ENCODE measurements at places on chromosomes 16 and 17.

DNA sequence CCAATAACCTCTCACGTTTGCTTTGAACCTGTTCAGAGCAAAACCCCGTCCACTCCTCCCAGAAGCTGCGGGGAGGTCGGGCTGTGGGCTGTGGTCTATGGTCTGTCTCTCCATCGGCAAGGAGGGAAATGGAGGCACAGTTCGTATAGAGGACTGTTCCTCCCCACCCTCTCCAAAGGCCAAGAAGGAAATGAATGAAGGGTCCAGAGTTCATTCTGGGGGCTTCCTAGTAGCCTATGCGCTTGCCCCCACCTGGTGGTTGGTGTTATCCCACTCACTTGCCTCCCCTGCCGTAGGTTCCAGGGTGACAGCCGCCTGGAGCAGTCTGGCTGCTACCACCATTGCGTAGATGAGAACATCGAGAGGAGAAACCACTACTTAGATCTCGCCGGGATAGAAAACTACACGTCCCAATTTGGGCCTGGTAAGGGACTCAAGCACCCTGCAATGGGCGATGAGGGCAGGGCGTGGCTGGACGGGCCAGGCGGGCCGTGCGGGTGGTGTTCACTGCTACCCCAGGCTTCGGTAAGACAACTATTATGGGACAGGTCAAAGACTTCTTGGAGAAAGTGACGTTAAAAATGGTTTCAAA, 49.0 kb downstream of the SNX20 start:
- DNase-seq = no peak

GRCh38 chr16:66357523-66357928, 9.0 kb upstream of the CDH5 start:
- peak; percentile 51 for DNase-seq

GRCh38 chr17:7431231-7431630, 2.6 kb downstream of the SPEM3 start:
- DNase-seq = no peak

DNA sequence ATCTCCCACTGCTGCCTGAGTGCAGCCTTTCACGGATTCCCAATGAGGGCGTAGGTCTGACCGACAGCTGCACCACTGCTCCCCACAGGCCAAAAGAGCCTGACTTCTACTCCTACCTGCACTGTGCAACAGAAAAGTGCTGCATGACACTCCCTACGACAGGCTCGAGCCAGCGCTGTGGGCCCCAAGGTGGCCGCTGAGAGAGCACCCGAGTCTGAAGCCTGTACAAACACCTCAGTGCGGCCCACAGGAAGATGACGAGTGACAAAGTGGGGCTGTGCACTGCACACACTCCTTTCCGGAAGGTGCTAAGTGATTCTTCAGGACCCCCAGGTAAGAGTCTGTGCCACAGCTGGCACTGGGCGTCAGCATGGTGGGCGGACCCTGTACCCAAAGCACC, 41.2 kb downstream of the FANCA start:
- DNase-seq = no peak

GRCh38 chr16:85420501-85421337, 192.4 kb upstream of the GSE1 start:
- DNase-seq = peak; percentile 31

DNA sequence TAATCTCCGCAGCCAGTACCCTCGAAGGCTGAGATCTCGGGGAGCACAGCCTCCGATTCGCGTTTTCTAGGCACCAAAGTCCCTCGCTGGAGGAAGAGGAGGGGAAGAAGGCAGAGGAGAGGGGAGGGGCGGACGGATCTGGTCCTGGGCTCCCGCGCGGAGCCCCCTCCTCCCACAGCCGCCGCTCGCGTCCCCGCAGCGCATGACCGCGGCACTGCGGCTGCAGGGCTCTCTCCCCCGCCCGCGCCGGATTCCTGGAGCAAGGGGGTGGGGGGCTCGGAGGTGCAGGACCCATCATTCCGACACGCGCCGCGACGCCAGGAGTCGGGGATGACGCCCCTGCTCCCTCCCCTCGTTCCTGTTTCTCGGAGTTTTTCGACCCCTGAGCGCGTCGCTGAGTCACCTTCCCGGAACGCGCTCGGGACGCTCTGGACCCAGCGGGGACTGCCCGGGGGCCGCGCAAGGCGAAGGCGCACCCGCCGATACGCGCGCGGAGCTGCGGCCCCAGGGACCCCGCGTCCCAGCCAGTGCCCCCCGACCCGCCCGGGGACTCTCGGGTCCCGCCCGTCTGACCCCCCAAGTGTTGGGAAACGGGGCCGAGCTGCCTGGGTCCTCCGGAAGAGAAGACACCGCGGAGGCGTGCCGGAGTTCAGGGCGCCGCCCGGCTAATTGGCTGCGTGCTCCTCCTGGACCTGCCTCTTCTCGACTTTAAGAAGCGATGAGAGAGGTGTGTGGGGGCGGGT, 1.4 kb upstream of the SPHK1 start:
- peak; percentile 69 for DNase-seq

DNA sequence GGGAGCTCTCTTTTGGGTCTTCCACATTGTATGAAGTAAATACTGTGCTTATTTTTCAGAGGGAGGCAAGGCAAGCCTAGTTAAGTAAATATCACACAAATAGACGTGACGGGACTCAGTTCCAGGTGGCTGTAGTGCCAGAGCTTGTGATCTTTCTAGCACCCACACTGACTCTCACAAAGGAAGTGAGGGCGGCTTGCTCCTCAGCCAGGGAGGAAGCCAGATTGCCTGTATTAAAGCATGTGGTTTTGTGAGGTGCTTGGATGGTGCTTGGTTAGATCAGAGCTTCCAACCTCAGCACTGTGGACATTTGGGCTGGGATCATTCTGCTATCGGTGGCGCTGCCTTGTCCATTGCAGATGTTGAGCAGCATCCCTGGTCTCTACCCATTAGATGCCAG, 80.1 kb downstream of the VAT1L start:
- DNase-seq = peak; percentile 80

DNA sequence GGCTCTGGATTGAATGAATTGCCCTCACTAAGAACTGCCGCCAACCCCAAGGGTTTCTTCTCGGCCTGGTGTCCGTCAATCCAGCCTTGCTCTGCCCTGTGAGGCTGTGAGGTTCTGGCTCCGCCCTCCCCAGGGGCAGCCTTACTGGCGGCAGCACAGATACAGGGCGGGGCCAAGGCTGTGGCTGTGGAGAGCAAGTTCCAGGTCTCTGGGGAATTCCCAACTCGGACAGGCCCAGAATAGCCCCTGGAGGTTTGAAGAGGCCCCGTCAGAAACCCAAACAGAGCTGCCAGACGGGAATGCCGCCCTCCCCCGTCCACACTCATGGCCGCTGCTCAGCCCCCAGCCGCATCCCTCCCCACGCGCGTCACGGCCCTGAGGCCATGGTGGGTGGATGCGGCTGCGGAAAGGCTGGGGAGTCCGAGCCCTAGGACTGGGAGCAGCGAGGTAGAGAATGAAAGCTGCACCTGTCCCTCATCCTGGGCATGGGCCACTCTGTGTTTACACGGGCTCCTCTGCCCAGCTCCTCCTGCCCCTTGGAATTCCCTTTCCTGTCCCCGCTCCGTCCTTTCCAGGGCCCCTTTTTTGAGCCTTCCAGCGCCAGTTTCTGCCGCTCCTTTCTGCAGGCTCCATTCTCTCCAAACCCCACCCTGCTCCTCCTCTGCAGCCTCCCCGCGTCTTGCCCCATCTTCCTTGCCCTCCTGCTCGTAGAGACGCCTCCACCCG, 660 bp upstream of the PRRT2 start:
- peak; percentile 98 for DNase-seq

GRCh38 chr16:46918905-46919792, 35.0 kb downstream of the GPT2 start:
- no peak for DNase-seq

DNA sequence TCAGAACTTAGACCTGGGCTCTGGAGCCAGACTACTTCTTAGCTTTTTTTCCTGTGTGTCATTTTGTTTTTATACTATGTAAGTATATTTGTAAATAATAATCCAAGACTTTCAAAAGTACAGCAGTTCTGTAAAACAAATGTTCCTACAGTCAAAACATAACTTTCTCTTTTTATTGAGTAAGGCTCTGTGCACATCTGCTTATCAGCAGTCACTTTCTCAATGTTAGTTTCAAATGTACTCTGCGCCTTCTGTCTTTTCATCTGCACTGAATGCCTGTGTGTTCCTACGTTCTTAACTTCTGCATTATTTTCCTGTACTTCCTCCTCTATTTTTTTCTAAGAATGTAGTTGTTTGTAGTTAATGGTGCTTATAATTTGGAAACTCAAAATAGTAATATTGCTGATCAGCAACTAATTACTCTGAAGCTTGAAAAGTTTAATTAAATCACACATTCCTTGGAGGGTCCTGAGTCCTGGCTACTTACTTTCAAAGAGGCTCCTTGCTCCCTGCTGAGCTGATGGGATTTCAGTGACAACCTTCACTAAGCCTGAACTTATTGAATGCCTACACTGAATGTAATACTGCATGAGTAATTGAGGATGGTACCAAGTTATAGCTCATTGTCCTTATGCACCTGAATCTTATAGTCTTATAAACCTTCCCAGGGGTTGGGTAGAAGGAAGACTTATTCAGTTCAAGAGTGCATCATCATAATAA, 329.9 kb downstream of the KCNJ2 start:
- DNase-seq = no peak

GRCh38 chr17:80033840-80034239, 1.8 kb downstream of the TBC1D16 start:
- DNase-seq = no peak

All from MM.1S (cell line).